ENCODE measurements at places on chromosomes 5 and 9.

DNA sequence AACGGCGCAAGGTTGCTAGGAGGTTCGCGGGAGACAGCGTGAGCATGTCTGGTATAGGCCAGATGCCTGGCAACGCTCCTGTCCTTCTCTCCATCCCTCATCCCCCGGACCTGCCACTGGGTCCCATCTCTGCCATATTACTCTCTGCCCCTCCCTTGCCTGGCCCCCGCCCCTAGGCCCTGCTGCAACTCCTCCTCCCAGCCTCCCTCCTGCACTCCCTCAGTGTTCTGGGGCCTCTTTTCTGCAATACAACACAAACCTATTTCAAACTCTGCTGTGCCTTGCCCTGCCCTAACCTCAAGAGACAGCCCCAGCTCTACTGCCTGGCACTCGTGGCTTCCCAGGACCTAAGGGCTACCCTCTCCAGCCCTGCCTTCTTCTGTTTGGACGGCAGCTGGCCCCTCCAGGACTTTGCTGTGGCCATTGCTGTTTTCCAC lies 8.9 kb upstream of the DBN1 start:
- no peak for DNase-seq

DNA sequence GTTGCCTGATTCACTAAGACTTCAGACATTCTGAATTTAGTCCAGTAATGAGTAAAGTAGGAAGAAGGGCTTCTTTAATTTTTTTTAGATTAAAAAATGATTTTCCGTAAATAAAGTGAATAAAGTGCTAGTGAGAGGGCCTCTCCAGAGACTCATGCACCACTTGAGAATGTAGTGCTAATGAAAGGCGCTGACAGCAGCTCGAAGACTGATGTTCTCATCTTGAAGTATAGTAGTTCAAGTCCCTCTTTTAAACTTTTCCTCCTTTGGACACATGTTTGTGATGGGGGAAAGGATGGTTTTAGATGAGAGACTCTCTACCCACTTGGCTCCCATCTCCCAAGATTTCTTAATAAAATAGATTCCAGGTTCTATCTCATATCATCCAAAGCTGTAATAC lies 48.5 kb downstream of the G3BP1 start:
- DNase-seq, result no peak

- DNase-seq, result peak; percentile 22
Measured at GRCh38 chr5:126100767-126101166, 322.4 kb upstream of the GRAMD2B start.

- no peak for DNase-seq
Measured at GRCh38 chr9:78304357-78304756, 7.4 kb downstream of the PSAT1 start.

DNA sequence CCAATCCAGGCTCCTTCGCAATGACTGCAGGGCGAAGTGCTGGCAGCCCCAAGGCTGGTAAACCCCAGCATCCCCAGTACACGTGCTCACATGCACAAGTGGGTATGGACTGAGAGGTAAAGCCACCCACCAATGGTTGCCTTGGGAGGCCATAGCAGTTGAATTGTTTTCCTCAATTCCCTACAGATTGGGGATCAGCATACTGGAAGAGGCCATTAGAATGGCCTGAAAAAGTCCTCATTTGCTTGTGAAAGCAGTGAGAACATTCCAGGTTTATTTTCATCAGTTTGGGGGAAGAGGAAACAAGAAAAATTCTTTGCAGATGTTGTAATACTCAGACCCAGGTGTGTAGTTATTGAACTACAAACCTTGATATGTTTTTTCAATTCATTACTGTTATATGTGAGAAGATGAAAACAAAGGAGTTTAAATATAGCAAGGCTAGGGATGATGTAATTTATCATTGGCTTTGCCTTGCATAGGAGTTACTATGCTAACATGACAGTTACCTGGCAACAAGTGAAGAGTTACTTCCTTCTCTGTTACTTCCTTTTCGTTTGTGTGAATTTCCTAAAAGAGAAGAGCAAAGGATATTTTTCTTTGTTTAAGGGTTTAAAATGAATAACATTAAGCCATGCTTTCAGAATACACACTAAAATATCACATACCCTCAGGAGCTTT lies 36.4 kb downstream of the MTMR12 start:
- no peak for DNase-seq

GRCh38 chr5:79236970-79237739 lies 1.2 kb downstream of the JMY start:
- peak; percentile 44 for DNase-seq

- no peak for DNase-seq
Measured at GRCh38 chr5:170144286-170145023, 38.8 kb downstream of the FOXI1 start.

- DNase-seq, result no peak
Measured at GRCh38 chr9:35618325-35618727, at the start of gene CD72. Gene CD72, minus strand, starts transcription at chr9:35618413. Its CDS starts 110 bp downstream, at chr9:35618303.

DNA sequence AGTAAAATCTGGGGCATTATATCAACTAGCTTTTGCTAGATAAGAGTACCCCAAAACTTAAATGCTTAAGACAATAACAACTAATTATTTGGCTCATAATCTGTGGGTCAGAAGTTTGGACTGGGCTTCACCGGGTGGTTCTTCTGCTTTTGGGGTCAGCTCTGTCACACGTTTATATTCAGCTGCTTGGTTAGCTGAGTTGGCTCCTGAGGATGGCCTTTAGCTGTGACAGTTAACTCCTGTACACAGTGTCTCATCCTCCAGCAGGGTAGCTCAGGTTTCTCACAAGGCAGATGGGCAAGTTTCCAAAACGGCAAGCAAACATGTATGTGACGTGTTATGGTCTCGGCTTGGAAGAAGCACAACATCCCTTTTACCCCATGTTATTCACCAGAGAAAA lies 488.2 kb downstream of the TLE4 start:
- DNase-seq, result no peak

DNA sequence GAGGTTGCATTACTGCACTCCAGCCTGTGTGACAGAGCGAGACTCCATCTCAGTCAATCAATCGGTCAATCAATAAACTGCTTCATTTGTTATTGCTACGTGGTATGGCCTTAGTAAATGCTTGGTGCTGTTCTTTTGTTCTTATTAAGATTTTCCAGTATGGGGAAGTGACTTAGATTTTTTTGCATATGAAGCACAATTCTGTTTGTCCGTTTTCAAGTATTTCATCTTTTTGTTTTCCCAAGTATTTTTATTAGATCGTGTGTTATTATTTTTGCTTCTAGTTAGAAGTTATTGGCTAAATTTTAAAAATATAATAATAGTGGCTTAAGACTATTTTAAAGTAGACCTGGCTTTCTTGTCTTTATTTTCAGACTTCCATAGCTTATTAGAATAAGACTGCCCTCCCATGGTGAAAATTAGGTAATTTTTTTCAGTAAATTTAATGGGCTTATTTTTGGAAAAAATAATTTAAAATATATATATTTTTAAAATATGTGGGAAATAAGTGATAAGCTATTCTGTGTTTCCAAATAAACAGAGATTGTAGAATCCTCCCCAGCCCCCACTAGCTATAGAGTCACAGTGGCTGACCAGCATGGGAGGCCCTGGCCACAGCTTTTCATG lies 14.7 kb upstream of the OMD start:
- DNase-seq, result no peak

DNA sequence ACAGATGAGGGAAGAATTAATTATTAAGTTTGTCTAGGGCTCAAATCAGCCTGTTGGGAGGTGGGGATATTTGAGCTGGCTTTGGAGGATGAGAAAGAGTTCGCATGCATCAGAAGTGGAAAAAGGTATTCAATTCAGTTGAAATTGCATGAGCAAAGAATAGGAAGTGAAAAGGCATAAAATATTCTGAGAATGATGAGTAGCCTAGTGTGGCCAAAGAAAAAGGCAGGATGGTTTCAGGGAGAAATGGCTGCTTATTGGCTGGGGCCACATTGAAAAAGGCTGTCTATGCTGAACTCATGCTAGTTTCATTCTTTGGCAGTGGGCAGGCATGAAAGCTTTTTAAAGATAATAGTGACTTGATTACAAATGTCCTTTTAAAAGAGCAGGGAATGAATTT lies 235.4 kb upstream of the RIOK2 start:
- no peak for DNase-seq

DNA sequence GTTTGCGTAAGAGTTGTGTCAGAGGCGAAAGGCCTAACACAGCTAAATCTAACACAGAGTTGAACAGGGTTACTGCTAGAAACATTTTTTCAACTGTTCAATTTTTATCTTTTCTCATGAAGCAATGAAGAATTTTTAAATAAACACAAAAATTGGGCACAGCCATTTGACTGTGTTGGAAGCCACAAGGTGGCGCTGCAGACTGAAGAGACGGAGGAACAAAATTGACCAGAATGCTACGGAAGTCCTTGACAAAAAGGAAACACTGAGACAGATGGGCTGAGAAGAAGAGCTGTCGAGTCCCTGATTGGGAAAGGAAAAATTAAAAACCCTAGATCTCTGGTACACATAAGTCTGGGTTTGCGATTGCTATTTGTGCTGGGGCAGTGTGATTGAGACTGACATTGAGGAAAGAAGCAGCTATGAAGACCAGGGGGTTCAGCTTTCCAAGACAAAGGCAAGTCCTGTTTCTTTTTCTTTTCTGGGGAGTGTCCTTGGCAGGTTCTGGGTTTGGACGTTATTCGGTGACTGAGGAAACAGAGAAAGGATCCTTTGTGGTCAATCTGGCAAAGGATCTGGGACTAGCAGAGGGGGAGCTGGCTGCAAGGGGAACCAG lies at the start of gene PCDHB9:
Gene PCDHB9, plus strand, starts transcription at position 265 of the 616 bp plus-strand sequence. Its CDS starts 158 bp downstream, at position 423.
- peak; percentile 50 for DNase-seq

- DNase-seq, result no peak
Measured at GRCh38 chr5:148776780-148777179, 49.6 kb upstream of the ADRB2 start.

GRCh38 chr5:107670087-107670931 lies 428 bp downstream of the EFNA5 start:
- DNase-seq, result peak; percentile 66

DNA sequence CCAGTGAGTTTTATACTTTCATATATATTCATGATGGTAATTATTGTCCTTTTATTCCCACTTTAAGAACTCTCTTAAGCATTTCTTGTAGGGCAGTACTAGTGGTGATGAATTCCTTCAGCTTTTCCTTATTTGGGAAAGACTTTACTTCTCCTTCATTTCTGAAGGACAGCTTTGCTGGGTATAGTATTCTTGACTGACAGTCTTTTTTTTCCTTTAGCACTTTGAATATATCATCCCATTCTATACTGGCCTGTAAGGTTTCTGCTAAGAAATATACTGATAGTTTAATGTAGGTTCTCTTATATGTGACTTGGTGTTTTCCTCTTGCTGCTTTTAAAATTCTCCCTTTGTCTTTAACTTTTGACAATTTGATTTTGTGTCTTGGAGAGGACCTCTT lies 109.0 kb upstream of the FSTL4 start:
- DNase-seq, result no peak

DNA sequence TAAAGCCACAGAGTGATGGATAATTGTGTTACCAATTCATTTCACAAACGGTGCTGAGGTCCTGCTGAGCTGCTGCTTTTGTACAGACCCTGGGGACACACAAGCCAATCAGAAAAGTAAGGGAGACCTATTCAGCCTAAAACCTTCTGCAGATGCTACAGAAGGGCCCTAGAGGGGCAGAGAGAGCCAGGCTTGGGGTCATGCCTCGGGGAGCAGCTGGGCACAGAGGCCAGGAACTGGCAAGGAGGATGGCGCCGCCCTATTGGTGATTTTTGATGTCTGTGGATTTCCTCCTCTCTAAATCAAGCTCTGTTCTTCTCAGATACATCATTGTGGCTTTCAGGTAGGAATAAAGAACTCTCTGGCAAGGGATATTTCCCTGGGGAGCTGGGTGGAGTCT lies 181.9 kb downstream of the ZNF462 start:
- DNase-seq, result peak; percentile 58

GRCh38 chr5:80103371-80103770 lies 68.2 kb downstream of the THBS4 start:
- DNase-seq, result no peak

- peak; percentile 5 for DNase-seq
Measured at GRCh38 chr9:14741369-14741768, 18.8 kb upstream of the CER1 start.

DNA sequence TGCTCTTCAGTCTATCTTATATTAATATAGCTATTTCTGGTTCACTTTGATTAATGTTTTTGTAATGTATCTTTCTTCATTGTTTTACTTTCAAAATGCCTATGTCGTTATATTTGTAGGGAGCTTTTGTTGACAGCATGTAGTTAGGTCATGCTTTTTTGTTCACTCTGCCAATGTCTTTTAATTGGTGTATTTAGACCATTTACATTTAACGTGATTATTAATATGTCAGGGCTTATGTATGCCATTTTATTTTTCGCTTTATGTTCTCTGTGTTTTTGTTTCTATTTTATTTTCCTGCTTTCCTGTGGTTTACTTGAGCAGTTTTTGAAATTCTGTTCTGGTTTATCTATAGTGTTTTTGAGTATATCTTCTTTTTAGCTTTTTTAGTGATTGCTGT lies 10.8 kb downstream of the GARIN3 start:
- no peak for DNase-seq

DNA sequence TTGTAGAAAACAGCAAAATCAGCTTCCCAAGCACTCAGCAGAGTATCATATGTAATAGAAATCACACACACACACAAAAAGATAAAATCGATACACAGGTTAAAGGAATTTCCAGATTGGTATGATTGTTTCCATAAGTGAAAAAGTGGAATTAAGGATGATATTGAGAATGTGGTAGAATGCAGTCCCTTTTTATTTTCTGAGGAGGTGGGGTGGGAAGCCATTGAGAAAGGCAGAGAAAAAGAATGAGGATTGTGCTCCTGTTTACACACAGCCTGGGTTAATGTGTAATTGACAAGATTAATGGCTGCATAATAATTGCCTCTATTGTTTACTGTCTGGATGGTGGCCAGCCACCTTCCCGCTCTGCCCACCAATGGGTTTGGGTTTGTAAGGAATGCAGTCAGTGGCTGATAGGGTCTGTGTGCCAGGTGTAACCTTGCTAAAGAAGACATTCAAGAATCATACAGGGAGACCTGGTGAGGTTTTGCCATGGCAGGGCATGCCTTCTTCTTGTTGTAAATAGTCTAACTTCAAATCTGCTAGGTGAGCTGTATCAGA lies 177.2 kb upstream of the MAP3K1 start:
- peak; percentile 44 for DNase-seq

GRCh38 chr5:127766676-127767335 lies 63.6 kb downstream of the CCDC192 start:
- DNase-seq, result no peak

DNA sequence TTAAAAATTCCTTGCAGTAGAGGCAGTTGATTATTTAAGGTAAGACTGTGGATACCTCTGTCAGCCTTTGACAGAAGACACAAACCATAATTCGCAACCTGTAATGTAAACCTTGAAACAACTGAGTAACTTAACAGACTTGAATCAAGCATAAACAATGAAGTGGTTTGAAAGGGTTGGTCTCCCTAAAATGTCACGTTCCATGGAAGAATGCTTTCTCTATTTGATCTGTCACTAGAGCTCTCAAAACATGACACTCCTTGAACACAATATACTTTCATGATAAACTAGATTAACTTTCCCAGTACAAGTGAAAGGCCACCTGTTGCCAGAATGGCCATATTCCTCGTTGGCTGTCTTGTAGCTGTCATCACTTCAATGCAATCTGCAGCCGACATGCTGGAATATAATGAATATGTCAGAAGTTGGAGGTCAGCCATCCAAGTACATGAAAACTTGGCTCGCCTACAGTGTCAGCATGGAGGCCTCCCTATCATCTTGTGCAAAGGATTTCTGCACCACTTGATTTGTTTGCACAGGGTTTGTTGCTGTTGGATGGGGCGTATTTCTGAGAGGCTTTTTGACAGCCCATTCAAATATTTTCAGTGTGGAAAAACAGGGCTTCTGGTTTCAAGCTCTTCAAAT lies 228.0 kb downstream of the TLE4 start:
- no peak for DNase-seq

GRCh38 chr5:55030220-55030619 lies 6.2 kb downstream of the GZMK start:
- no peak for DNase-seq

GRCh38 chr5:66674802-66675201 lies 78.6 kb downstream of the MAST4 start:
- no peak for DNase-seq
